ENCODE measurements at places on chromosomes 12 and 14. TPM values are rescaled to one million over a fixed set of nuclear protein-coding genes. Genes with fewer than 3 reads are reported as not detected.

Gene LRRC43
- not detected for total RNA-seq

Gene FAM186B
- 0.17 TPM for total RNA-seq

Gene ZDHHC22
- total RNA-seq: 0.10 TPM

Gene DIO2
- 0.90 TPM for total RNA-seq

Gene INSM2
- total RNA-seq: 0.02 TPM

Gene NTF3
- not detected for total RNA-seq

Gene DEGS2
- not detected for total RNA-seq

Gene PKP2
- total RNA-seq: 4.6 TPM

Gene HOXC12
- not detected for total RNA-seq

Gene SLC6A15
- 24.5 TPM for total RNA-seq

Gene OR10G3
- total RNA-seq: not detected

Gene DPPA3
- total RNA-seq: not detected

Gene NID2
- 1.6 TPM for total RNA-seq

Gene DDX23
- total RNA-seq: 90.7 TPM

Gene KRT72
- not detected for total RNA-seq

Gene OTX2
- not detected for total RNA-seq

Gene NOC4L
- 29.5 TPM for total RNA-seq

Gene RDH5
- 2.7 TPM for total RNA-seq

Gene SAMD15
- total RNA-seq: 2.6 TPM

Gene SPTB
- total RNA-seq: 1.9 TPM

Gene TSPAN11
- total RNA-seq: not detected

Gene JDP2
- 29.3 TPM for total RNA-seq

Gene PDZRN4
- not detected for total RNA-seq

Gene C12orf57
- 127 TPM for total RNA-seq

Gene THTPA
- total RNA-seq: 25.8 TPM

Gene MYBPC1
- total RNA-seq: not detected

Measured in HT1080 (cell line).